Activated CD4-positive, alpha-beta memory T cell treated with anti-CD3 and anti-CD28 coated beads, Interleukin-2, amount 10 ng/mL, durations not matched to agents 7 days and 5 days (primary cell): ENCODE measurements at places on chromosomes 4 and X.

DNA sequence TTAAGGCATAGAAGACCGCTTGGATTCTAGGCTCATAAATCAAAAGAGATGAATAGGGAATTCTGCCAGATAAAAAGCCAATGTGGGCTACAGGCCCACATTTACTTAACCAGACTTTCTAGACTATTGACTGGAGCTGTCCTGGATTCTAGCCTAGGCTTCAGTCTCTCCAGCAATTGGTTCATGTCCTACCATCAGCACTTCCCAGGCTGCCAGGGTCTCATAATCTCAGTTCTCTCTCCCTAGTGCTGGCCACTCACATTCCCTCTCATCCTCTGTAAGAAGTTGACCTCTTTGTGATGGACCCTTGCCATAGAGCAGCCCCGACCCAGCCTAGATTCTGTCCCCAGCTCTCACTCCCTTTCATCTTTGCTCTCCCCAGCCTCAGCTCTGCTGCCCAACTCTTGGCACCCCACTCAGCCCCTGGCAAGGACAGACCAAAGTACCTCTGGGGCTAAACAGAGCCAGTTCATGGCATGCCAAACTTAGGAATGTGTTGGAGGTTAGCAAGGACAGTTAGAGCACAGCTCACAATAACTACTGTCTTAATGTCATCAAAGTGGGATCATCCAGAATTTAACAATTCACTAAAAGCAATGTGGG, 396.2 kb downstream of the INPP4B start:
- DNase-seq = no peak
- H3K27me3 ChIP-seq = no peaks in the 10 kb centered on the region
- H3K27ac ChIP-seq = no peak overlapping the region

DNA sequence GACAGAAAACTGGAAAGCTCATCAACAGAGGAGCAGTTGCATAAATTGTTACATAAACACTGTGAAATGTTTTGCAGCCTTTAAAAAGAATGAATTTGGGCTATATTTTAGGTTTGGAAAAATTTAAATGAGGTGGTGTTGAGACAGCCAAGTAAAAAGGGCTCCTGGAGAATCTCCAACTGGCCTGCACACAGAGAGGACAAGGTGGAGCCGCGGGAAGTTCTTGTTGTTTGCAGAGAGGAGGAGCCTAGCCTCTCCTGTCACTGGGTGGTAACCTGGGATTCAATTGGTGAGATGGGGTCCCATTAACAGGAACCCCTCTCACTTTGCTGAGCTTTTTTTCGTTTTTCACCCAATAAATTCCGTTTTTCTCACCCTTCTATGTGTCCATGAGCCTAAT, 13.4 kb downstream of the GIMD1 start:
- H3K27me3 ChIP-seq = no peaks in the 10 kb centered on the region
- no peak overlapping the region for H3K4me3 ChIP-seq
- DNase-seq = no peak

- H3K27ac ChIP-seq = no peak overlapping the region
- H3K4me3 ChIP-seq = no peak overlapping the region
- H3K27me3 ChIP-seq = no peaks in the 10 kb centered on the region
- no peaks in the 10 kb centered on the region for H3K36me3 ChIP-seq
- H3K4me1 ChIP-seq = no peaks in the 10 kb centered on the region
- DNase-seq = no peak
Observed at GRCh38 chrX:23854945-23855344, 52.8 kb downstream of the APOO start.

- H3K36me3 ChIP-seq = peaks cover 45% of the 10 kb centered on the region
- H3K27ac ChIP-seq = no peak overlapping the region
- no peak overlapping the region for H3K4me3 ChIP-seq
- H3K27me3 ChIP-seq = no peaks in the 10 kb centered on the region
- DNase-seq = no peak
Observed at GRCh38 chr4:118762730-118763477, 73.0 kb downstream of the SEC24D start.

GRCh38 chrX:7640392-7640791, 202.6 kb upstream of the VCX start:
- no peak overlapping the region for H3K27ac ChIP-seq
- H3K27me3 ChIP-seq = no peaks in the 10 kb centered on the region
- H3K4me3 ChIP-seq = no peak overlapping the region
- DNase-seq = no peak

DNA sequence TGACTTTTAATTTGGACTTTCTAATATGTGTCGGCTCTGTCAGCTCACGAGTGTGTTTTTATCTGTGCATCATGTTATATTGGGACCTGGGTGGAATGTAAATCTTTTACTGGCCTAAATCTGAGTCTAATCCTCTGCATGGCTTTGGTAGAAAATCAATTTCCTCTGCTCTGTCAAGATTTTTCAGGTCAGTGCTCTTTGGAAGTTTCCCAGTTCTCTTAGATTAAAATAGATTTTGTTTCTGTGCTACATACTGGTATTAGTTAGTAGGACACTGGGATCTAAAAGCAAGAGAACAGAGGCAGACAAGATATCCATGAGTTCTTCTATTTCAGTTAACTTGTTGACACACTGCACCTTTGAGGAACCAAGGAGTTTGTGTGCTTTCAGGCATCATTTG, 39.7 kb downstream of the REPS2 start:
- H3K27ac ChIP-seq = no peak overlapping the region
- no peaks in the 10 kb centered on the region for H3K4me1 ChIP-seq
- H3K27me3 ChIP-seq = peaks cover 2% of the 10 kb centered on the region
- H3K36me3 ChIP-seq = no peaks in the 10 kb centered on the region
- DNase-seq = no peak

- no peaks in the 10 kb centered on the region for H3K27me3 ChIP-seq
- no peaks in the 10 kb centered on the region for H3K4me1 ChIP-seq
- no peaks in the 10 kb centered on the region for H3K36me3 ChIP-seq
- no peak overlapping the region for H3K27ac ChIP-seq
Observed at GRCh38 chr4:106565727-106566126, 197.1 kb upstream of the GIMD1 start.

- H3K27me3 ChIP-seq = peaks cover 71% of the 10 kb centered on the region
- H3K4me1 ChIP-seq = peaks cover 21% of the 10 kb centered on the region
- H3K36me3 ChIP-seq = no peaks in the 10 kb centered on the region
- H3K4me3 ChIP-seq = peak overlapping the region; percentile 17
Observed at GRCh38 chr4:182142176-182143085, 100.8 kb upstream of the TENM3 start.

- H3K27me3 ChIP-seq = no peaks in the 10 kb centered on the region
- no peak overlapping the region for H3K4me3 ChIP-seq
- no peaks in the 10 kb centered on the region for H3K4me1 ChIP-seq
- DNase-seq = no peak
- no peaks in the 10 kb centered on the region for H3K36me3 ChIP-seq
Observed at GRCh38 chr4:32826169-32826568, 2106.0 kb downstream of the PCDH7 start.

DNA sequence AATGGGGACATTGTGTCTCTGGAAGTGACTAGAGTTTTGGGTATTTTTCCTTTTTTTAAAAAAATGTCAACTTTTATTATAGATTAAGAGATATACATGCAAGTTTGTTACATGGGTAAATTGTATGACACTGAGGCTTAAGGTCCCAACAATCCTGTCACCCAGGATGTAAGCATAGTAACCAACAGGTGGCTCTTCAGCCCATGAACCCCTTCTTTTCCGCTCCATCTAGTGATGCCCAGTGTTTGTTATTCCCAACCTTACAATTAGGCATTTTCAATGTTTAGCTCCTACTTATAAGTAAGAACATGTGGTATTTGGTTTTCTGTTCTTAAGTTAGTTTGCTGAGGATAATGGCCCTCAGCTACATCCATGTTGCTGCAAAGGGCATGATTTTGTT, 102.7 kb downstream of the GRID2 start:
- no peaks in the 10 kb centered on the region for H3K27me3 ChIP-seq
- H3K4me1 ChIP-seq = no peaks in the 10 kb centered on the region
- H3K36me3 ChIP-seq = no peaks in the 10 kb centered on the region
- no peak overlapping the region for H3K27ac ChIP-seq
- DNase-seq = no peak

DNA sequence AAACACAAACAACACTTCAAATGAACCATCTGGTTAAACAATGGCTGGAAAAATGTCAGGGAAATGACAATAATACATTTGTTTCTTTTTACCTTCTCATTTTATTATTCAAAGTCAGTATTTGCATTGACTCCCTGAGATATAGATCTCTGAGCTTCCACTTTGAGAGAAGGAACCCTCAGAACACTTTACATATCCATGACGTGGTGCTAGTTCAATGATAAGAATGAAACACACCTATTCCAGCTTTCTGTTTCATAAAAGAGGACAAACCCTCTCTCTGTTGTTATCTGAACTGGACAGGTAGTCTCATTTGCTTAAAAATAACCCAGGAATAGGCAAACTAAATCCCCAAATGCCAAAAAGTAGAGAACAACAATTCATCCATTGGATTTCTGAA, 65.3 kb upstream of the CCSER1 start:
- no peaks in the 10 kb centered on the region for H3K36me3 ChIP-seq
- no peak overlapping the region for H3K4me3 ChIP-seq
- no peaks in the 10 kb centered on the region for H3K4me1 ChIP-seq
- DNase-seq = no peak
- H3K27ac ChIP-seq = no peak overlapping the region
- H3K27me3 ChIP-seq = no peaks in the 10 kb centered on the region

DNA sequence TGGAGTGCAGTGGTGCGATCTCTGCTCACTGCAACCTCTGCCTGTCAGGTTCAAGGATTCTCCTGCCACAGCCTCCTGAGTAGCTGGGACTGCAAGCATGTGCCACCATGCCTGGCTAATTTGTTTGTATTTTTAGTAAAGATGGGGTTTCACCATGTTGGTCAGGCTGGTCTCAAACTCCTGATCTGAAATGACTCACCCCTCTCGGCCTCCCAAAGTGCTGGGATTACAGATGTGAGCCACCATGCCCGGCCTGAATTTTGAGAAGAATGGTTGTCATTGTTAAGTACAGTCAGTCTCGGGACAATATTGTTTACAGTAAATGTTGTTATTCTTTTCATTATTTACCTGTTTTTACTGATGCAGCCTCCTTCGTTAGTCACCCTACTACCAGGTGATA, 1226.2 kb upstream of the TENM3 start:
- H3K36me3 ChIP-seq = no peaks in the 10 kb centered on the region
- H3K4me1 ChIP-seq = no peaks in the 10 kb centered on the region
- H3K4me3 ChIP-seq = no peak overlapping the region
- H3K27ac ChIP-seq = no peak overlapping the region
- DNase-seq = no peak

GRCh38 chrX:72713130-72713529, 976 bp downstream of the PHKA1 start:
- H3K4me1 ChIP-seq = peaks cover 14% of the 10 kb centered on the region
- no peak for DNase-seq
- no peaks in the 10 kb centered on the region for H3K36me3 ChIP-seq
- peaks cover 6% of the 10 kb centered on the region for H3K27me3 ChIP-seq
- H3K4me3 ChIP-seq = peak overlapping the region; percentile 58

GRCh38 chr4:169565606-169566005, 46.8 kb downstream of the NEK1 start:
- peaks cover 6% of the 10 kb centered on the region for H3K4me1 ChIP-seq
- no peak overlapping the region for H3K27ac ChIP-seq
- H3K36me3 ChIP-seq = peaks cover 9% of the 10 kb centered on the region
- no peak for DNase-seq
- H3K27me3 ChIP-seq = no peaks in the 10 kb centered on the region

GRCh38 chrX:45110494-45110893, 90.2 kb downstream of the DIPK2B start:
- no peaks in the 10 kb centered on the region for H3K4me1 ChIP-seq
- H3K4me3 ChIP-seq = no peak overlapping the region
- no peak for DNase-seq
- peaks cover 24% of the 10 kb centered on the region for H3K36me3 ChIP-seq
- H3K27ac ChIP-seq = no peak overlapping the region

DNA sequence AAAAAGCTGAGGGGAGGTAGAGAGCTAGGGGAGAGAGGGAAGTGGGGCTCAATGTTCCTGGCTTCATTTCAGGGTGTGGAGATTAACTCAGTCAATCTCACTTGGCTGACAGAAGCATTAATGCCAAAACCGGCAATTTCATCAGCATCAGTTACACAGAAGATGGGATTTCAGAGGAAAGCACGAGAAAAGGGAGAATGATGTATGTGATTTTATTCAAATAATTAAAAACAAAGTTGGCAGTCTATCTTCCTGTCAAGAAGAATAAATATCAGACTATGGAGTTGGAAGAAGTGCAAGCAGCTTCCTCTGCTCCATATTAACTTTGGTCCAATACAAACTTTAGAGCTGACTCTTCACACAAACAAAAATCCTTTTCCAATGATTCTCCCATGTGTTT, 29.6 kb upstream of the HCCS start:
- no peak overlapping the region for H3K27ac ChIP-seq
- no peaks in the 10 kb centered on the region for H3K27me3 ChIP-seq
- H3K4me3 ChIP-seq = no peak overlapping the region

DNA sequence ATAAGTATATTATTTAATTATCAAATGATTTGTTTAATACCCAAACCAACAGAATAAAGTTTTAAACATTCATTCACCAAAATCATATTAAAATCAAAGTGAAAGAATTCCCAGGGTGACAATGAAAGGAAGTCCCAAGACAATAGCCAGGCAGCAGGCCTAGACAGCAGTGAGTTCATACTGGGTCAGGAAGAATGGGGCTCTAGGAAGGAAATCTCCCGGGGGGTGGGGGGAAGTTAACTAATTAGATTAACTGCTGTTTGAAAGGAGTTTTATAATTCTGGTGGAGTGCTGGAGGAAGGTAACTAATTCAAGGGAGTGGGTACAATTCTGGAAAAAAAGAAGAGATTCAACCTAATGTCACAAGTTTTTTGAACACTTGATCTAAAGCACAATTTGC, 104.1 kb downstream of the ZAR1 start:
- H3K27ac ChIP-seq = no peak overlapping the region
- no peaks in the 10 kb centered on the region for H3K27me3 ChIP-seq
- H3K36me3 ChIP-seq = peaks cover 48% of the 10 kb centered on the region
- peaks cover 4% of the 10 kb centered on the region for H3K4me1 ChIP-seq

DNA sequence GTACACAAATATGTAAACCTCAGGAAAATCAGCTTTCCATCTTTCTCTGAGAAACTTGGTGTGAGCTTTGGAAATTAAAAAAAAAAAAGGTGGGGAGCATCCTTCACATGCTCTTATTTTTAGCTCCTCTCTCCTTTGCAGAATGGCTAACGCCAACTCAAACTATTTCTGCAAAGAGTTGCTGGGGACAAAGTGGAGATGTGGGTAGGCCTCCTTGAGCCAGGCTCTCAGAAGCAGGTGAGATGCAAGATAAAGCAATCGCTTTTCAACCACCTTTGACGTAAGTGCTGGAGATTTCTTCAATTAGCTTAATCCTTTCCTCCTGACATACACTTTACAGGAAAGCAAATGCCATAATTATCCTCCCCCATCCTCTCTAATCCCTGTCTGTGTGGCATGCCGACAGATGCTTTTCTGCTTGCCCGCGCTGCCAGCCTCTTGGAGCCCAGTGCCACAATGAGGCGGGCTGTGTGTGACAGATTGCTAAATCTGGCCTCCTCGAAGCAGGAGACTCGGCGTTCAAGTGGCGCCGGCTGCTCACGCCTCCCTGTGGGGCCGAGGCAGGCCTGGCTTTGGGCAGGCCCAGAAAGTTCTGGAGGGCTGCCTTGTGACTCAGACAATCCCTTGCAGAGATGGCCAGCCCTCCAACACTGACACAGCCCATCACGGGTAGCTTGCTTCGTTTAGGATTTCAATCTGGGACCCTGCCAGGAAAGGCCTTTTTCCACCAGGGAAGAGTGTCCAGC, 64.9 kb upstream of the SOD3 start:
- no peak overlapping the region for H3K4me3 ChIP-seq
- no peak overlapping the region for H3K27ac ChIP-seq
- H3K27me3 ChIP-seq = no peaks in the 10 kb centered on the region
- no peaks in the 10 kb centered on the region for H3K36me3 ChIP-seq
- no peaks in the 10 kb centered on the region for H3K4me1 ChIP-seq

- no peak overlapping the region for H3K4me3 ChIP-seq
- no peak for DNase-seq
- H3K36me3 ChIP-seq = no peaks in the 10 kb centered on the region
- H3K4me1 ChIP-seq = no peaks in the 10 kb centered on the region
- H3K27me3 ChIP-seq = no peaks in the 10 kb centered on the region
Observed at GRCh38 chrX:14347523-14347922, 181.8 kb upstream of the GLRA2 start.
